ENCODE measurements at places on chromosomes 2 and 18.

GRCh38 chr2:227205701-227206100, 41.3 kb downstream of the COL4A3 start:
- no peak for DNase-seq

GRCh38 chr2:133314795-133315194, 253.5 kb downstream of the NCKAP5 start:
- DNase-seq, result no peak

DNA sequence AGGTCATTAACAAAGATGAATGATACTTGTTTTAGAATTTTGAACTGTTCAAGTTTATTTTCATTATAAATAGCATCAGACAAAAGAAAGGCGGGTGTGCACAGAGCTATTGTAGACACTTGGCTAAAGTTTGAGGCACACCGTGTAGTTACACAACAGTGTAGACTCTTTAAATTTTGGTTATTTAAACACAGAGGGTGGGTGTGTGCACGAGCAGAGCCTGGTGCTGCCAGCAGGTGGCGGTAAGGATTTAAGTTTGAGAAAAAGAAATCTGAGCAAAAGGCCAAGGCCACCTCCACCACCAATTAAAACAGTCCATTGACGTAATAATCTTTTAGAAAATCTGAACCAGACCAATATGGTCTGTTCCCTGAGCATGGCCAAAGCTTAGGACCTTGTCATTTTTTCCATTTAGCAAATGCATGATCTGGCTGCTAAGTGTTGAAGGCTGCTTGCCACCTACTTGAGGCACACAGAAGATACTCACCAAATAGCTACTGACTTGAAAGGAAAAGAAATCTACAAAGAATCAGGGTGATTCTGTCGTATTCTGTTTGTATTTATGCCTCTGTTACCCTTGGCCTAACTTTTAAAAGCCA, 14.3 kb downstream of the COPS7B start:
- DNase-seq, result no peak

DNA sequence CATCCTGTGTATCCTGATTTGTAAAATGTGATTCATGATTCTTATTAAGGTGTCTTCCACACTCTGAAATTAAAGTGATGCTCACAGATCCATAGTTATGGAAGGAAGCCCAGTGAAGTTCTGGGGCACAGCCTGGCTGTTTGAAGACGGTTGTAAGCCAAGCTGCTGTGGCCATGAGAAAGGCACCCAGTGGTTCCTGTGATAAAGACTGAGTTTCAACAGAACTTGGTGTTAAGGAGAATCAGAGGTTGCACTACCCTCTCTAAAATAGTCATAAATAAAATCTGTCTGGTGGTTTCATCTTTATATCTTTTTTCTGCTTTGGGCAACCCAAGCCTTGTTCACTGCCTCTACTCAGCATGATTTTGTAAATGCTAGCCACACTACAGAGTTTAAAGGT, 32.2 kb upstream of the SPOPL start:
- no peak for DNase-seq

- no peak for DNase-seq
Measured at GRCh38 chr2:67459761-67460160, 62.6 kb downstream of the ETAA1 start.

GRCh38 chr2:46344706-46345105, 47.5 kb downstream of the EPAS1 start:
- no peak for DNase-seq

GRCh38 chr2:74887445-74887951, 53.6 kb downstream of the HK2 start:
- DNase-seq, result no peak

DNA sequence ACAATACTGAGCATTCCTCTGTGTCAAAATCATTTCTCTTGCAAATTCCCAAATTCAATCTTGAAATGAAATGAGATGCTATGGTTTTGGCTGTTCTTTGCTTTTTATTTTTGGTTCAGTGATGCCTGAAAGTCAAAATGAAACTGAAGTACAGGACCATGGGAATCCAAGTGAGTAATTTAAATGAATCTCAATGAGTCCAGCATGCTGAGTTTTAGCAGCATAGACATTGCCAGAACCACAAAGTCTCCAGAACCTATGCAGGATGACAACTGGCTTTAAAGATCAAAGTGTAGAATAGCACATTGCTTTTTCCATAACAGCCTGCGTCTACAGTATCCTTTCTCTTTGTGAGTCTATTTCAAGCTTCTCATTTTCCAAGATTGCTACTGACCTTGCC, 1050.7 kb upstream of the PIK3C3 start:
- DNase-seq, result no peak

- DNase-seq, result no peak
Measured at GRCh38 chr2:42917425-42917927, 125.1 kb upstream of the HAAO start.

- no peak for DNase-seq
Measured at GRCh38 chr18:48754993-48755473, 195.7 kb downstream of the SMAD7 start.

- no peak for DNase-seq
Measured at GRCh38 chr18:74360852-74361655, 45.4 kb downstream of the C18orf63 start.

Data from NCI-H748 treated with DMSO at 0.1 percent for 48 hours (cell line).